ENCODE measurements at places on chromosomes 2 and 18. TPM values are rescaled to one million over a fixed set of nuclear protein-coding genes. Genes with fewer than 3 reads are reported as not detected.

NR4A2 gene
- total RNA-seq = 0.32 TPM

RNF144A gene
- total RNA-seq = 3.9 TPM

DLGAP1 gene
- 0.34 TPM for total RNA-seq

SERPINB8 gene
- total RNA-seq = 5.8 TPM

GRHL1 gene
- total RNA-seq = 0.52 TPM

UGT1A3 gene
- not detected for total RNA-seq

FAM161A gene
- 2.2 TPM for total RNA-seq

Measured in bronchial smooth muscle cell (primary cell).